ENCODE measurements at places on chromosomes 1 and 21. TPM values are rescaled to one million over a fixed set of nuclear protein-coding genes. Genes with fewer than 3 reads are reported as not detected.
A peak's percentile ranks its signal among the peaks of the same experiment; 100 is the strongest.

The OR2T2 gene
- total RNA-seq = not detected

The SELP gene
- total RNA-seq = 14.2 TPM

The CLEC20A gene
- not detected for total RNA-seq

The CAMK1G gene
- total RNA-seq = not detected

The MRPL37 gene
- total RNA-seq = 40.9 TPM

The CYB561D1 gene
- total RNA-seq = 11.3 TPM

The KRTAP6-1 gene
- total RNA-seq = not detected

The PPM1J gene
- 3.0 TPM for total RNA-seq

The NSL1 gene
- total RNA-seq = 33.4 TPM

The NBPF4 gene
- not detected for total RNA-seq

The TTC24 gene
- total RNA-seq = not detected

- peak; percentile 93 for DNase-seq
Measured at GRCh38 chr21:35026617-35027562, 22.2 kb downstream of the RUNX1 start.

DNA sequence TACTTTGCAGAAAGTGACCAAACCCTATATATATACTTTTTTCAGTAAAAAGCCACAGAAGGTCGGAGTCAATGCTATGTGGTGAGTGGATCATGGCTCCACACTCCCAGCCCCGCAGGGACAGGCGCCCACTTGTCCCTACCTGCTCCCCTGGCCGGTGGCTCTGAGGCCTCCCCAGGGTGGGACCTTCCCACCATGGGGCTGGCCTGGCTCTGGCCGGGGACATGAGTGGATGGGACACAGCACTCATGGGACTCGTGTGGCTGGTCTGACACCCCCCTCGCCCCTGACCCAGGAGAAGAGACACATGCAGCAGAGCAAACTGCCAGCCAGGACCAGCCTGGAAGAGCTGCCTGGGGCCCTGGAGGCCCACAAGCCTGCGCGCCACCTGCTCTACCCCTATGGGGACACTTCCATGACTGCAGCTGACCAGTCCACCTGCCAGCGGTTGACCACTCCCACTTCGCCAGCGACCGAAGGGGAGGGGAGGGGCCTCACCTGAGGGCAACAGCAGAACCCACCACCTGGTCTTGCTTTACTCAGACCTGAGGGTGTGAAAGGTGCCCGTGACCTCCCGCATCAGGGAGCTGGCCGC lies 2.2 kb downstream of the SPATC1L start:
- DNase-seq = no peak

GRCh38 chr1:157653494-157653873 lies 47.1 kb downstream of the FCRL3 start:
- DNase-seq = no peak

DNA sequence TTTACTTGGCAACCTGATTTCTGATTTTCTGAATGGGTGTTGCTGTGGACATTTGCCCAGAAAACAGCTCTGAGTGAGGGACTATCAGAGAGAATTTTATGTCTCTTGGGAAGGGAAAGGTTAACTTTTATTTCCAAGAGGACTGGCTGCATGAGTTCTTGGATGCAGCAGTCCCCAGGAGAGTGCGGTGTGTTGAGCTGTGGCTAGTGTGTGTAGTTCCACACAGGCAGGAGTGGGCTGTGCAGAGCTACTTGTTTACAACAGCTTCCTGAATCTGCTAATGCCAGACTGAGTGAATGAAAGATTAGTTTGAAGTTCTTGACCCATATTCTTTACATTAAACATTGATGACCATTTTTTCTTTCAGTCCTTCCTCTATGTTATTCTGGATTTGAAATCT lies 41.0 kb upstream of the APOBEC4 start:
- no peak for DNase-seq

DNA sequence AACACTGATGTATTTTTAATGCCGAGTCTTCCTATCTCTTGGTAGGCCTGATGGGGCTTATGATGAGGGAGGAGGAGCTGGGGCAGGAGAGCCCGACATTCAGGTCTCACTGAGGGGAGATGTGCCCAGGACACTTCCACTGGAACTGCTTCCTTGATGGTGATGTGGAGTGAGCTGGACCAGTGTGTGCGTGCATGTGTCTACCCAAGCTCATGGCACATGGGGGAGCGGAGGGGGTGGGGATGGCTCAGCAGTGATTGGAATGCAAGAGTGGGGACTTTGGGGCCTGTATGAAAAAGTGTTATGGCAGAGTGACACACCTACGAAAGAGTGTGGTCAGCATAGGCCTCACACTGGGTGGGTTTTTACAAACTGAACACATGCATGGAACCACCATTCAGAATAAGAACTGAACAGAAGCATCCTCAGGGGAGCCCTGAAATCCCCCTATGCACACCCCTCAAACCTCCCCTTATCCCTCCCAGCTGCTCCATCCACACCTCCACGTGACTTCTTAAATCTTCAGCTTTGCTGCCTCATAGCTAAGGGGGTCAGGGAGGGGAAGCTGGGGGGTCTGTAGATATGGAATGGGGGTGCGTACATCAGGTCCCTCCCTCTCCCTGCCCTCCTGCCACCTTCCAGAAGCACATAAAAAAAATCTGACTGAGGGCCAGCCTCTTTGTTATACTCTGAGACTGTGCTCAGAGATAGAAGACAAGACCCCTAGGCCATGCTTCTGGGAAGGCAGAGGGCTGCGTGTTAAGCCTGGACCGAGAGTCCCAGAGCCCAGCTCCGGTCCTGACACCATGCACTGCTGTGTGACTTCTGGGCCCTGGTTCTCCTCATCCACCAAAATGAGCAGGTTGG lies 11.6 kb downstream of the IL6R start:
- peak; percentile 49 for DNase-seq

GRCh38 chr21:43733060-43733459 lies 14.1 kb downstream of the PDXK start:
- no peak for DNase-seq

DNA sequence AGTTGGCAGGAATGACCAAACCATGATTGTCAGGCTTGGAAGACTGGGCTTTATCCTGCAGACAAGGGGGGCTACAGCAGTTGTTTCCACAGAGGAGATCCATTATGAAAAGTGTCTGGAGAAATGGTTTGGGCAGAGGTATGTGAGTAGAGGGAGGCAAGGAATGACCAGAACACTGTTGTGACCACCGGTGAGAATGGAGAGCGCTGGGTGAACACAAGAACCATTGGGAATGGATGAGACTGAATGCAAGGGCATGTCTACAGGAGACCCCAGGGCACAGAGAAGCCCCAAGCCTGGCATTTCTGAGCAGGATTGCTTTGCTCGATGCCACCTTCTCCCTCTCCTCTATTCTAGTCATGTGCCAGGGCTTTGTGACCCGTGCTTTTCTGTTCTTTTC lies 125.1 kb downstream of the CACNA1E start:
- no peak for DNase-seq

DNA sequence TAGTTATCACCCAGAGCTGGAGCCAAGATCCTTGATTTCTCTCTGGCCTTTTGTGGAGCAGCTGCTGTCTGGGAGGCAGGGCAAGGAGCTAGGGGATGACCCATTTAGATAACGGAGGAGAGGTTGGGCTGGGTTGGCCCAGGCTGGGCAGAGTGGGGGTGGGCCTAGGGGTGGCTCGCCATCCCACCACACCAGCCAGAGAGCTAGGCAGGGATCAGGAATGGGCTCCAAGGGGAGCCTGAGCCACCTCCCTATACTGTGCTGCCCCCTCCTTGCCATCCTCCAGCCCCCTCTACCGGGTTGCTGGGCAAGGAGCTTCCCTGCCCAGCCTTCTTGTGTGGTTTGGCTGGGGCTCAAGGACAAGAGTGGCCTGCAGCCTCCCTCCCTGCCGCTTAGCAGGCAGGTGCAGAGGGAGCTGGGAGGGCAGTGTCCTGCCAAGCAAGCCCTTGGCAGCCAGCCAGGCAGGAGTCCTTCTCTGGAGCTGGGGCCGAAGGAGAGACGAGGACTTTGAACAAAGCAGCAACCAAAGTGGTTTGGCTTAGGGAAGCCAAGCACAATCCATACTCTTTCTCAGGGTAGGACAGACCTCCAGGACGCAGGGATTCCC lies 4.1 kb downstream of the NUAK2 start:
- DNase-seq = no peak

GRCh38 chr1:33758698-33759097 lies 105.2 kb upstream of the HMGB4 start:
- no peak for DNase-seq

DNA sequence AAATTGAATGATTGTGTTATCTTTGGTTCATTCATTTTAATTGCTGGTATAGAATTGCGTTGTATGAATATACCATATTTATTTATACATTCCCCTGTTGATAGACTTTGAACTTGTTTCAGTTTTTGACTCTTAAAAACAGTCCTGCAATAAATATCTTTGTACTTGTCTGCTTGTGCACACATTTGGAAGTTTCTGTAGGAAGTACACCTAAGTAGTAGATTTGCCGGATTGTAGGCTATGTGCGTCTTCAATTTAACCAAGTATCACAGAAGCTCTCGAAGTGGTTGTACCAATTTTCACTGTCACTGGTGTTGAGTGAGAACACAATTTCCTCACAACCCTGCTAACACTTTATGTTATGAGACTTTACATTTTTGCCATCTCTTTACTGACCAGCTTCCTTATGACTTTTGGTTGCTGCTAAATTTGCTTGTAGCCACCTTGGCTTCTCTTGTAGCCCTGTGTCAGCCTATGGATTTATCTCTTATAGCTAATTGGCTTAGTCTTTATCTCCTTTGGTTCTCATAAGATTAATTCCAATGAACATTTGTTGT lies 2.2 kb downstream of the TTC3 start:
- DNase-seq = no peak

DNA sequence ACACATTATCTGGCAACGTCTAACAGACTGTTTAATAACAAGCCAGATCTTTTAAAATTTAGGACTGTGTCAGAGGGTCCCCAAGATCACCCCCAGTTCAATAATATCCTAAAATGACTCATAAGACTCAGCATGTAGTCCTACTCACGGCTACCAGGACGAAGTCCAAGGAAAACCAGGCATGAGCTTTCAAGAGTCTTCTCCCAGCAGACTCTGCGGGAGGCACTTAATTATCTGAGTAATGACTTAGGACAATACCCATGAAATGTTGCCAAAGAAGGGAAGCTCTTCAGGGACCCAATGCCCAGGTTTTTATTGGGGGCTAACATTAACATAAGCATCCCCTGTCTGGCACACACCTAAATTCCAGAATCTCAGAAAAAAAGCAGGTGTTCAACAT lies 7.0 kb downstream of the HFM1 start:
- DNase-seq = no peak

GRCh38 chr1:59292562-59292961 lies 4.3 kb upstream of the FGGY start:
- no peak for DNase-seq

DNA sequence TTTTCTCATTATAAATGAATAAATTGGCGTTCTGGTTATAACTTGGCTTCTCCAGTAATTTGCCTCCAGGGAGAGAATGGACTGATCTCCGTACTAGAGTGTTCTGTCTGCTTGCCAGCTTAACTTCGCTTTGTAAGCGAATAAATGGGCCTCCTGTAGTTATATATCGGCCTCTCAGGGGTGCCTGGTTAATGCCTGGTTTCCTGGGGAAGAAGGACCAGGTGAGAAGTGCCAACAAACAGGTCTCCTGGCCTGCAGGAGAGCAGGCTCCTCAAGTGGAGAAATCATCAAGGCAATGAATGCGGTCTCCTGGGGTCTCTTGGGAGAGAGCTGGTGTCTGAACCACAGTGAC lies 107.4 kb upstream of the SERBP1 start:
- DNase-seq = no peak

GRCh38 chr21:33300701-33301631 lies 23.8 kb upstream of the IFNAR1 start:
- no peak for DNase-seq

DNA sequence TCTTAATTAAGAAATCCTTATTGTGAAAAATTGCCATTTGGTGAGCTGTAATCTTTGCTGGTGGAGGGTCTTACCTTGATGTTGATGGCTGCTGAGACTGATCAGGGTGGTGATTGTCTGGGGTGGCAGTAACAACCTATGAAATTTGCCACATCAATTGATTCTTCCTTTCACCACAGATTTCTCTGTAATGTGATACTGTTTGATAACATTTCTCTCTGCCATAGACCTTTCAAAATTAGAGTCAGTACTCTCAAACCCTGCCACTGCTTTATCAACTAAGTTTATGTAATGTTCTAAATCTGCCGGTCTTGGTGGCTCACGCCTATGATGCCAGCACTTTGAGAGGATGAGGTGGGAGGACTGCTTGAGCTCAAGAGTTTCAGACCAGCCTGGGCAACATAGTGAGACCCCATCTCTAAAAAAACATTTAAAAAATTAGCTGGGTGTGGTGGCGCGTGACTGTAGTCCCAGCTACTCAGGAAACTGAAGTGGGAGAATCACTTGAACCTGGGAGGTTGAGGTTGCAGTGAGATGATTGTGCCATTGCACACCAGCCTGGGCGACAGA lies 5.0 kb downstream of the KPNA6 start:
- DNase-seq = no peak

- no peak for DNase-seq
Measured at GRCh38 chr1:14597343-14598006, 1.0 kb upstream of the KAZN start.

DNA sequence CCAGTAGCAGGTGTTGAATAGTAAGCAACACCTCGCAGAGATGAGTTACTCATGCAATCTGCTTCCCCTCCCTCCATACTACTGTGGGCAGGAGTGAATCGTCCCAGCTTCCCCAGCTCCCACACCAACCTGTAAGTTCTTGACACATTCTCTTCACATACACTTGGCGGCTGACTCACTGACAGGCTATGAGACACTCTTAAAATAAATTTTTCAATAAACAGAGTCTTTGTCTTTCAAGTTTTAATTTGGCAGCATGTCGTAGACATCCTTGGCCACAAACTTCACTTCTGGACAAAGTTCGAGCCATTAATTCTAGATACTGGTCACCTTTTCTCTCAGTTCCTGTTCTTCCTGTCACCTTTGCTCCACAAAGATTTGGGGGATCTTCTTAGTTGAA lies 290.7 kb downstream of the TM2D1 start:
- DNase-seq = no peak

- peak; percentile 67 for DNase-seq
Measured at GRCh38 chr1:15932612-15933011, 43.3 kb downstream of the ZBTB17 start.

DNA sequence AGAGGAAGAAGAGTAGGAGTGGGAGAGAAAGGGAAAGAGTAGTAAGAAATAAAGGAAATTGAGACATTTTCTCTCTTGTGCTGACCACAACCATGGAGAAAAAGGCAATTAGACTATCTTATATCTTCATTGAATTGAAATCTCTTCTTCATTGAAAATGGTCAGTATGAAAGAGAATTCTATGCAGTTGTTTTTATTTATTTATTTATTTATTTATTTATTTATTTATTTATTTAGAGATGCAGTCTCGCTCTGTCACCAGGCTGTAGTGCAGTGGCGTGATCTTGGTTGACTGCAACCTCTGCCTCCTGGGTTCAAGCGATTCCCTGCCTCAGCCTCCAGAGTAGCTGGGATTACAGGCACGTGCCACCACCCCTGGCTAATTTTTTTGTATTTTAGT lies 447.1 kb downstream of the PTPRC start:
- DNase-seq = no peak

DNA sequence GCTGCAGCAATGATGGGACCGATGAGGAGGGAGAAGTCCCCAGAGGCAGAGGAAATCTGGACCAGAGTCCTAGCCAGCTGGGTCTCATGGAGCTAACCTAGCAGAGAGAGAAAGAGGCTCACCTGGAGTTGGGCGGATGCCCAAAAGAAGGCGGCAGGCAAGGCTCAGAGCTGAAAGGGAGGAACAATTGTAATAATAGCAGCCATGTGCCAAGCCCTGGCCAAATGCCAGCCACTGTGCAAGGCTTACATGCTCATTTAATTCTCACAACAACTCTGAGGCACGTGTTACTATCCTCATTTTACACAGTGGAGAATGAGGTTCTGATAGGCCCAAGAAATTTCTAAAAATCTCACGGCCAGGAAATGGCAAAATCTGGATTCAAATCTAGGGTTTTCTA lies 50.0 kb upstream of the ZNF648 start:
- no peak for DNase-seq

- no peak for DNase-seq
Measured at GRCh38 chr1:25991937-25992688, 5.8 kb downstream of the PAFAH2 start.

Data from posterior vena cava (tissue), 2 donors.